ENCODE measurements at places on chromosomes 7 and 10. TPM values are rescaled to one million over a fixed set of nuclear protein-coding genes. Genes with fewer than 3 reads are reported as not detected.

Gene CALHM3
- not detected for total RNA-seq

Gene STEAP1B
- total RNA-seq, result 2.6 TPM

Gene SLC16A12
- 2.4 TPM for total RNA-seq

Gene MYH16
- total RNA-seq, result not detected

Gene PARD3
- 52.6 TPM for total RNA-seq

Gene SGCE
- total RNA-seq, result 118 TPM

Gene LIPK
- not detected for total RNA-seq

Gene CHCHD3
- total RNA-seq, result 50.8 TPM

Gene CFAP69
- 16.8 TPM for total RNA-seq

Gene RARRES2
- total RNA-seq, result 4.1 TPM

Gene MLXIPL
- total RNA-seq, result 1.1 TPM

- no peak for DNase-seq
Measured at GRCh38 chr7:115229401-115230105, 307.7 kb downstream of the MDFIC start.

- no peak for DNase-seq
Measured at GRCh38 chr7:54538122-54538521, 4.1 kb upstream of the VSTM2A start.

DNA sequence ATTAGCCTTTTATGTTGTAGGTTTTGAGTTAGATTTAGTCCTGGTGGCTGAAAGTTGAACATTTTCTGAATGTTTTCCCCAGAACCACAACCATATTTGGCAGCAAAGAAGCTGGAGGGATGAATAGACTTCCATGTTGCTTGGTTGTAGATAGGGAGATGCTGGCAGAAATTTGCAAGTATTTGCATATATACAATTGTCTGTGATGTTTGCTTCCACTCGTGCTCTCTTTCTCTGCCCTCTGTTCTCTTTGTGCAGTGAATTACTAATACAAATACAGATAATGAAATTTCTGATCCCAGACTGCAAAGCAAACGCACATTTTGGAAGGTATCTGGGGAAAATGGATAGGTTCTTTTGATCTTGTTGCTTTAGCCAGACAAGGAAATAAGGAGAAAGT, 96.1 kb downstream of the SNX10 start:
- no peak for DNase-seq

- DNase-seq, result no peak
Measured at GRCh38 chr7:153401795-153402720, 642.5 kb downstream of the ACTR3B start.

GRCh38 chr10:17523917-17524316, 69.5 kb upstream of the ST8SIA6 start:
- no peak for DNase-seq

DNA sequence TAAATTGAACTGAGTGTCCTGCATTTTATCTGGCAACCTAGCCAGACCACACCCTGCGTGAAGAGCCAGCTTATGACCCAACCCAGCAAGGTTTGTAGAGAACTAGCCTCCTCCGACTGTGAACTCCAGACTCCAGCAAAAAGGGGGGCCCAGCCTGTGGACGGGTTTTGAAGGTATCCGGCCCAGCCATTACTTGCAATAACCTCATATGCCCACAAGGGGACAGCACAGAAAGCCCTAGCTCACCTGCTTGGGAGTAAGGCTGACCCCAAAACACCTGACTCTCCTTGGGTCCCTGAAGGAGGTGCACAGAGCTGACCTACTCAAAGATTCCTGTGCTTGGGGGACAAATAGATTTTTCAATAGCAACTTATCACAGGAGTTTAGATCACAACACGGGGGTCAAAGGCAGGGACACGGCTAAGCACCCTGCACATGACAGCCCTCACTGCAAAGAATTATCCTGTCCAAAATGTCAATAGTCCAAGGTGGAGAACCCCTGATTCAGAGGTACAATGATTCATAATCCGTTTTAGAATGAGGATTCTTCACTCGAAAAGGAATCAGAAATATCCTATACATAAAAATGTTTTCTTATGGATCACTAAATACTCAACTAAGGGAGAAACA, 4.6 kb downstream of the TRPV6 start:
- no peak for DNase-seq

DNA sequence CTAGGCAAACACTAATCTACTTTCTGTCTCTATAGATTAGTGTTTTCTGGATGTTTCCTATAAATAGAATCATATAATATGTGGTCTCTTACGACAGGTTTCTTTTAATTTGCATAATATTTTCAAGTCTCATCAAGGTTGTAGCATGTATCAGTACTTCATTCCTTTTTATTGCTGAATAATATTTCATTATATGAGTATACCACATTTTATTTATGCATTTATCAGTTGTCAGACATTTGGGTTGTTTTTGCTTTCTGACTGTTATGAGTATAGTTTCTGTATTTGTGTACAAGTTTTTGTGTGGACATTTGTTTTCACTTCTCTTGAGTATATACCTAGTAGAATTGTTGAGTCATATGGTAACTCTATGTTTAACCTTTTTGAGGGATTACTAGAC, 48.2 kb downstream of the SHOC2 start:
- DNase-seq, result no peak

GRCh38 chr10:91410638-91411371, 661 bp downstream of the HECTD2 start:
- DNase-seq, result peak; percentile 30

- DNase-seq, result no peak
Measured at GRCh38 chr7:70303780-70304179, 705.5 kb downstream of the AUTS2 start.

GRCh38 chr10:133307776-133308420, 774 bp downstream of the TUBGCP2 start:
- DNase-seq, result peak; percentile 42

GRCh38 chr7:27992755-27993493, 187.7 kb downstream of the JAZF1 start:
- DNase-seq, result peak; percentile 23

DNA sequence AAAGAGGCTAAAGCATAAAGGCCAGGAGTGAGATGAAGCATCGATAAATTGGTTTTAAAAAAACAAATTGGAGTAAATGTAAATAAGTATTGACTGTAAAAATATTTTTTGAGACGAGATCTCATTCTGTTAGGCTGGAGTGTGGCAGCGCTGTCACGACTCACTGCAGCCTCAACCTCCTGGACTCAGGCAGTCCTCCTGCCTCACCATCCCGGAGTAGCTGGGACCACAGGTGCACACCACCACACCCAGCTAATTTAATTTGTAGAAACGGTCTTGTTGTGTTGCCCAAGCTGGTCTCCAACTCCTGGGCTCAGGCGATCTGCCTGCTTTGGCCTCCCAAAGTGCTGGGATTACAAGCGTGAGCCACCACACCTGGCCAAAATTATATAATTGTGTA, 17.8 kb downstream of the HNRNPA2B1 start:
- DNase-seq, result no peak

DNA sequence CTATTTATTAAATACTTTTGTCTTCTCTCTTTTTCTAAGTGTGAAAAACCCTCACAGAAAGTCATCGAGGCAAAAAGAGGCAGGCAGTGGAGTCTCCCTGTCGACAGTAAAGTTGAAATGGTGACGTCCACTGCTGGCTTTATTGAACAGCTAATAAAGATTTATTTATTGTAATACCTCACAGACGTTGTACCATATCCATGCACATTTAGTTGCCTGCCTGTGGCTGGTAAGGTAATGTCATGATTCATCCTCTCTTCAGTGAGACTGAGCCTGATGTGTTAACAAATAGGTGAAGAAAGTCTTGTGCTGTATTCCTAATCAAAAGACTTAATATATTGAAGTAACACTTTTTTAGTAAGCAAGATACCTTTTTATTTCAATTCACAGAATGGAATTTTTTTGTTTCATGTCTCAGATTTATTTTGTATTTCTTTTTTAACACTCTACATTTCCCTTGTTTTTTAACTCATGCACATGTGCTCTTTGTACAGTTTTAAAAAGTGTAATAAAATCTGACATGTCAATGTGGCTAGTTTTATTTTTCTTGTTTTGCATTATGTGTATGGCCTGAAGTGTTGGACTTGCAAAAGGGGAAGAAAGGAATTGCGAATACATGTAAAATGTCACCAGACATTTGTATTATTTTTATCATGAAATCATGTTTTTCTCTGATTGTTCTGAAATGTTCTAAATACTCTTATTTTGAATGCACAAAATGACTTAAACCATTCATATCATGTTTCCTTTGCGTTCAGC, 43.4 kb downstream of the TARP start:
- no peak for DNase-seq

GRCh38 chr7:97149843-97150242, 32.3 kb downstream of the SDHAF3 start:
- no peak for DNase-seq

- no peak for DNase-seq
Measured at GRCh38 chr7:46107610-46108217, 186.6 kb upstream of the IGFBP3 start.

DNA sequence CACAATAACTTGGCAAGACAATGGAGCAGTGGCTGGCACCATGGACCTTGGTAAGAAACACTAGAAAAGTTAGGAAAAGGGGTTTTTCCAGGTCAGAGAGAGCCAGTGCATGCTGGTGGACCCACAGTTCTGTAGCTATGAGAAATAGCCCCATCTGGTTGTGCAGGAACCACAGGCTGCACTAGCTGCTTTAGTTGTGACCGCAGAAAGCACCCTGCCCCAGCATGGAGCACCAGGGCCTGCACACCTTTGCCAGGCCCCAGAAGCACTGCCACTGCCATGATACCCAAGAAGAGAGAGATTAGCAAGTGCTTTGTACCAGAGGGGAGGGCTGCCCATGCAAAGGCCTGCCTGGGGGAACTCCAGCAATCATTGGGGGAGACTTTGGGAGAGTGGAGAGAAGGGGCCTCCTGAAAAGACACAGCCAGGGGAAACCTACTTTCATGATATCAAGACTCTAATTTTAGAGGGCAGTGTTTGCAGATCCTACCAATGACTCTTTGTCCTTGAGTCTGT, 256.1 kb upstream of the C7orf33 start:
- no peak for DNase-seq

DNA sequence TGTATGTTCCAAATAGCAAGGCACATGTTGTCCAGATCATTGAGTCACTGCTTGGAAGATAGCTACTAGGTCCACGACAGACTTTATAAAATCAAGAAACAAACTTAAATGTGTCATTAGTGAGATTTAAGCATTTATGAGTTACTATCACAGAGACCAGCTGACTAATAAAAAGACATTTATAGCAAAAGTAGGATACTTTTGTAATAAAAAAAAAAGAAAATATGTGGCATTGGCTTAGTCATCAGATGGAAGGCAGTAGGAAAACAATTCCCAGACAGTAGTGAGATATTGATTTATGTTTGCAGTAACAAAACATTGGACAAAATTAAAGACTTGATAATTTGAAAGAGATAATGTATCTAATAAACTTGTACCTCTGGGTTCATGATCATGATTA, 881.0 kb upstream of the LRRN3 start:
- DNase-seq, result no peak

GRCh38 chr10:21995557-21995956, 8.0 kb downstream of the DNAJC1 start:
- DNase-seq, result no peak

- peak; percentile 30 for DNase-seq
Measured at GRCh38 chr10:103277713-103278536, 987 bp downstream of the INA start.

- DNase-seq, result no peak
Measured at GRCh38 chr7:154613811-154614210, 389.1 kb downstream of the PAXIP1 start.

DNA sequence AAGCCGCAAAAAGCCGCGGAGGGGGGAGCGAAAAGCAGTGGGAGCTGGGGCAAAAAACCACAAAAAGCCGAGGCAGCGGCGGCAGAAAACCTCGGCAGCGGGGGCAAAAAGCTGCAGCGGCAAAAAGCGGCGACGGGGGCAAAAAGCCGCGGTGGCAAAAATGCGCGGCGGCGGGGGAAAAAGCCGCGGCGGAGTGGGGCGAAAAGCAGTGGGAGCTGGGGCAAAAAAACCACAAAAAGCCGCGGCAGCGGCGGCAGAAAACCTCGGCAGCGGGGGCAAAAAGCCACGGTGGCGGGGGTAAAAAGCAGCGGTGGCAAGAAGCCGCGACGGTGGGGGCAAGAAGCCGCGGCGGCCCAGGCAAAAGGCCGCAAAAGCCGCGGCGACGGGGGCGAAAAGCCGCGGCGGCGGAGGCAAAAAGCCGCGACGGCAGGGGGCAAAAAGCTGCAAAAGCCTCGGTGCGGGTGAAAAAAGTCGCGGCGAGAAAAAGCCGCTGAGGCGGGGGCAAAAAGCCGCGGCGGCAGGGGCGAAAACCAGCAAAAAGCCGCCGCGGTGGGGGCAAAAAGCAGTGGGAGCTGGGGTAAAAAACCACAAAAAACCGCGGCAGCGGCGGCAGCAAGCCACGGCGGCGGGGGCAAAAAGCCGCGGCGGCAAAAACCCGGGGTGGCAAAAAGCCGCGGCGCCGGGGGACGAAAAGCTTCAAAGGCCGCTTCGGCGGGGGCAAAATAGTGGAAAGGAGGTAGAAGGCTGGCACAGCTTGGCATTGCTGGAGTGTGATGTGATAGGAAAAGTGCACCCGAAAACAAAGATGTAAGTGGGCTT, 135.9 kb downstream of the ZNF92 start:
- no peak for DNase-seq

- DNase-seq, result no peak
Measured at GRCh38 chr7:157440346-157441022, 103.7 kb downstream of the DNAJB6 start.

- no peak for DNase-seq
Measured at GRCh38 chr7:131600085-131600881, 43.9 kb upstream of the PODXL start.

DNA sequence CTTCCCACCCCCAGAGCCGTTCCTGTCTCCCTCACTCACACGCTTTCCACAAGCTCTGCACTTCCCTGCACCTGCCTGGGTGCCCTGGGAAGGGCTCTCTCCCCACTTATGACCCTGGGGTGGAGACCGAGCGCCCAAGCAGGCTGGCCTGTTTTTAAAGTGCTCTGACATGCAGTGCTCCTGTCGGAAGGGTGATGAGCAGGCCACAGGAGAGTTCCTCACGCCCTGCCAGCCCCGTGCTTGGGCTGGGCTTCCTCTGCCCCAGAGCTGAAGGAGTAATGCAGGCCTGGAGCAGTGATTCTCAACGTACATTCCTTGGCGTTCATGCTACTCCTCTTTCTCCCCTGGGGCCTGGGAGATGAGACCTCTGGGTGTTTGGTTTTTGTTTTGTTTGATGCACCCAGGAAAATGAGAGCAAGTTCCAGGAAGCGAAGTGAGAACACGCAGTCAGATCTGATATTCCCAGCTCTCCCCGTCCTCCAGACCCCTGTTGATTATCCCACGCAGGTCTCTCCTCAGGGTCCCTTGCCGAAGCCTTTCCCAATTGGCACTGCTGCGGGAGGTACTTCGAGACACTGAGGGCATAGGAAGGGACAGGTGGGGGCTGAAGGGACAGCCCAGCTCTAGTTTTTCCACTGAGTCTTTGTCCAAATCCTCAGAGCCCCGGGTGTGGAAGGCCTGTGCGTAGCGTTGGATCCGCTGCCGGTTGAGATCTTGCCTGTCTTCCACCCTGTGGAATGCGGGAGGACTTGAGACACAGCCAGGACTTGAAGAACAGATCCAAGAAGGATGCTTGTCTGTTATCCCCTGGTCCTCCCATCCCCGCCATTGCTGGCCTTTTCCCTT, 14.1 kb downstream of the TRPV6 start:
- DNase-seq, result no peak
